ENCODE measurements at places on chromosomes 12 and 14.
A peak's percentile ranks its signal among the peaks of the same experiment; 100 is the strongest.

- DNase-seq, result no peak
These were observed 90.4 kb upstream of the ATF7IP start for GRCh38 chr12:14275111-14275510.

- no peak for DNase-seq
These were observed 25.9 kb upstream of the MAPKAPK5 start for GRCh38 chr12:111816065-111816615.

DNA sequence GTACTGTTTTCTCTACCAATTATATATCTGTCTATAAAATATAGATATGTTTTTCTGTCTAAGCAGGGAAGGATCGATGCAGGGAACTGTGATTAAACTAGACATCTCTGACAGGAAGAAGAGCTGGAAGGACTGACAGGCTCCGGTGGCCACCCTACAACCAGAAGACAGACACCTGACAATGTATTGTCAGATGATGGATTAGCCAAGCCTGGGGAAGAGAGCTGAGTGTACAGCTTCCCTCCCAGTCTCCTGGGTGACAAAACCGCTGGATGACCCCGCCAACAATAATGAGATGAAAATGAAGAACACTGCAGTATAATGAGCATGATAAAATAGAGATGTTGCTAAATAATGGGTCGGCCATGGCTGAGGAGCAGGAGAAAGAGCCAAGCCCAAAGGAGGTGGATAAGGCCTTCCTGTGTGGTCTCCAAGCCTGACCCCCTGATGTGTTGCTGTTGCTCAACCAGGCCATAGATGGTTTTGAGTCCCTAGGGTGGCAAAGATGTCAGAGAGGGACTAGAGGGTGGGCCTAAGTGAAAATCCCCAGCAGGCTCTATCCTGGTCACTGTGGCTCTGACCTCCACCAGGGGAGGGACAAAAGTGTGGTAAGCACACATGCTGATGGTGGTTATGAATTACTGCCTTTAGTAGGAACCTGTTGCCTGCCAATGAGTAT lies 28.2 kb downstream of the DHRS2 start:
- no peak for DNase-seq

GRCh38 chr14:61547186-61548069 lies 147.9 kb upstream of the HIF1A start:
- DNase-seq, result peak; percentile 80

DNA sequence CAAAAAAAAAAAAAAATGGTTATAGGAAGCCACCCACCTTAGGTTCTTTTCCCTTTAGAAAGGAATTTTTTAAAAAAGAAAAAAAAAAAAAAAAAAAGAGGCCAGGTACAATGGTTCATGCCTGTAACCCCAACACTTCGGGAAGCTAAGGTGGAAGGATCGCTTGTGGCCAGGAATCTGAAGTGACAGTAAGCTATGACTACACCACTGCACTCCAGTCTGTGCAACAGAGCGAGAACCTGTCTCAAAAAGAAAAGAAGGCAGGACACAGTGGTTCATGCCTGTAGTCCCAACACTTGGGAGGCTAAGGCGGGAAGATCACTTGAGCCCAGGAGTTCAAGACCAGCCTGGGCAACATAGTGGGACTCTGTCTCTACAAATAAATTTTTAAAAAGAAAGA lies 36.0 kb downstream of the SPTLC2 start:
- no peak for DNase-seq

- no peak for DNase-seq
These were observed 304.2 kb downstream of the AKAP6 start for GRCh38 chr14:32633224-32633859.

DNA sequence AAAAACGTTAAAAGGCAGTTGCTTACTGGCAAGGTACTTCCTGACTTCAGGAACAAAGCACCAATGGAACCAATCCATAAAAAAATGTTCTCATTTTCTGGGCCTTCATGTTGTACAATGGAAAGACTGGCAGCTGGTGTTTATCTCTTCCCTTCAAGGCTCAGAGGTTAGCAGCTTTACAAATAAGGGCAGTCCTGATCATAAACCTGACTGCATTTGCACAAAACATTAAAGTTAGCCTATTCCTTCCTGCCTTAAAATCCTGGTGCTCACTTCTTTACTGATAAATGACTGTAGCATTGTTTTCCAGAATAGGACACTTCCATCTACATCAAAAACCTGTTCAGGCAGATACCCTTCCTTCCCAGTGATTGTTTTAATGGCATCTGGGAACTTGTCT lies 19.2 kb downstream of the IL26 start:
- no peak for DNase-seq

- no peak for DNase-seq
These were observed 100.0 kb downstream of the PPP2R5C start for GRCh38 chr14:101861464-101861863.

DNA sequence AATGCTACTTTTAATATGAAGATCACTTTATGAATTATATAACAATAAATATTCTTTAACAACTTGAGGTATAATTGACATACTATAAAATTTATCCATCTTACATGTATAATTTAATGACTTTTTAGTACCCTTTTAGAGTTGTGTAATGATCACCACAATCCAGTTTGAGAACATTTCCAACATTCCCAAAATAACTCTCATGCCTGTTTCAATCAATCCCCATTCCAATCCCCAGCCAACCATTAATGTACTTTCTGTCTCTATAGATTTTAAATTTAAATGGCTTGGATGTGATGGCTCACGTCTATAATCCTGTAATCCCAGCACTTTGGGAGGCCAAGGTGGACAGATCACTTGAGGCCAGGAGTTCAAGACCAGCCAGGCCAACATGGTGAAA lies 23.5 kb upstream of the FRMD6 start:
- DNase-seq, result no peak

DNA sequence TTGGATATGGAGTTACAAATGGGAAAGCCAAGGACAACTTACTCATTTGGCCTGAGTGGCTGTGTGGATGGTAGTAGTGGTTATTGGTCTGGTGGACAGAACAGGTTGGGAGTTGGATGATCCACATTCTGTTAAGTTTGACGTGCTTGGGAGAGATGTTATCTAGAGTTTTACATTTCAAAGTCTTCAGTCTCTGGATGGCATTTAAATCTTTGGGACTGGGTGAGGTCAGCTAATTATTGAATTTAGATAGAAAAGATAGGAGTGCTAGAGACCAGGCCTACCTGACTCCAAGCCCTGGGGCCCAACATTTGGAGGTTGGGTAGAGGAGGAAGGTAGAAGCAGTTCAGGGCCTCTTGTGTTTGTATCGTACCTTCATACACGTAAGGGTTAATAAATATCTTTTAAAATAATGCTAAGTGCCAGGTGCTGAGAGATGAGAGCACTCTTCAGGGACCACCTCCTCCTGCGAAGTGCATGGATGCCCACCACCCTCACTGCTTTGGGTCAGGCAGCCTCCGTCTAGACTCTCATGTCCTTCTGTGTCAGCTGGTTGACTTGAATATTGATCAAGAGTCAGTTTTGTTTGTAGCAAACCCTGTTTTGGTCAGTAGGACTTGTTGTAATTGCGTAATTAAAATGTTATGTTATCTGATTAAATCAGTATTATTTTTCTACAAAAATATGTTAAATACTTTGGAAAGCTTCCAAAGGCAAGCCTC lies 460.4 kb upstream of the RGS6 start:
- DNase-seq, result no peak

GRCh38 chr12:80846952-80847351 lies 90.8 kb downstream of the LIN7A start:
- no peak for DNase-seq

DNA sequence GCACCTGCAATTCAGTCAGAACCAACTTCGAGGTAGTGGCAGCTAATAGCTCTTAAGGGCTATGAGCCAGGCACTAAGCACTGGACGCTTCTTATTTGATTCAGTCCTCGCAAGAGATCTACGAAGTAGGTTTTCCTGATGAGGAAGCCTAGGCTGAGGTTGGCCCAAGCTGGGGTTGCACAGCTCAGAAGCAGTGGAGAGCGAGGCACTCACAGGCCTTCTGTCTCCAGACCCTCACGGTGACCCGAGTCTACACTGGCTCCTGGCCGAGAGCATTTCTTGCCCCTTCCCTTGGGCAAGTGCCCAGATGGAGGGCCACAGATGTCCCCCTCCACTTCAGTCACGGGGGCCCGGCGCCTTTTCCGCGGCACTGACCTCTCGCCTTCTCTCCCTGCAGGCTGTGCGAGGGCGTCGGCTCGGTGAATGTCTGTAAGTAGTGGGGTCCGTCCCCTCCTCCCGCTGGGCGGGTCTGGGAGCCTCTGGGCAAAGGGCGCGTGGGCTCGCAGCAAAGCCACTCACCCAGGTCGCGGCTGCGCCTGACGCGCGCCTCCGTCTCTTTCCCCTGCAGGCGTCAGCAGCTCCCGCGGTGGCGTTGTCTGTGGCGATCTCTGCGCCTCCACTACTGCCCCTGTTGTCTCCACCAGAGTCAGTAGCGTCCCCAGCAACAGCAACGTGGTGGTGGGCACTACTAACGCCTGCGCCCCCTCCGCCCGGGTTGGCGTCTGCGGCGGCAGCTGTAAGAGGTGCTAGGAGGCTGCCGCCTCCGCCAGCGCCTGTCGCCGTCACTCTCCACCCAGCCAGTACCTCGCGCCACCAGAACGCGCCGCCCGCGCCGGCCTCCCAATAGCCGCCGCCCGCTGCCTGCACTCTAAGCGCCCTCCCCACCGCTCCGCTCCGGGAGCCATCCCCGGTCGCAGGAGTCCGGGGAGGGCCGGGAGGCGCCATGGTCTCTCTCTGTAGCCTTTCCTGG lies 13.1 kb downstream of the KRT83 start:
- no peak for DNase-seq

GRCh38 chr14:105029402-105029801 lies 8.5 kb upstream of the CDCA4 start:
- no peak for DNase-seq

DNA sequence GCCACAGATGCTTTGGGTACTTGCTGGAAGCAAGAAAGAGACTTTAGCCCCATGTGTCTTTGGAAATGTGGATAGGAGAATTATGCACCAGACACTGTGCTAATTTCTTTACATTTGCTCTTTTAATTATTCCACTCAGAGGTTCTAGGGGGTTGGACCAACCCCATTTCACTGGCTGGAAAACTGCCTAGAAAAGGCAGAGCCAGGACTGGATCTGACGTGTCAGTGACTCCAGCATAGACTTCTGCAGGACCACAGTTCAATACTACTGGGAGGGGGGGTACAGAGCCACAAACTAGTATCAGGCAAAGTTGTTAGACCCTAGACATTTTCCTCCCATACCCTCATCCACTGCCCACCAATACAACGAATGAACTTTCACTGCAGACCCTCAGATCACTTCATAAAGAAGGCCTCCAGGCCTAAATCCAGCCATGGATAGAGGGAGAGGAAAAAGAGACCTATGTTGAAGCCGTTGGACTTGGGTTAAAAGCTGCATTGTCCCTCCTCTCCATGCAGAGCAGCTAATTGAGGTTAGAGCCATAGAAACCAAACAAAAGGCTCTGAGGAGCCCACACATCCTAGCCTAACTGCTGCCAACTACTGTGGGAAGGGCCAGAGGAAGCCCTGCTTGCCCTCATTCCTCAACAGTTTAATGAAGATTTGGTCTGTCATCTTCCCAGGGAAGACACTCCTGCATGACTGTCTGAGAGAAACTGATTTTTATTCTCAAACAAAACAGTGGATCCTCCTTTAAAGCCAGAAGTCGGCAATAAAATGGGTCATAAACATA lies 68.7 kb downstream of the STON2 start:
- DNase-seq, result no peak

DNA sequence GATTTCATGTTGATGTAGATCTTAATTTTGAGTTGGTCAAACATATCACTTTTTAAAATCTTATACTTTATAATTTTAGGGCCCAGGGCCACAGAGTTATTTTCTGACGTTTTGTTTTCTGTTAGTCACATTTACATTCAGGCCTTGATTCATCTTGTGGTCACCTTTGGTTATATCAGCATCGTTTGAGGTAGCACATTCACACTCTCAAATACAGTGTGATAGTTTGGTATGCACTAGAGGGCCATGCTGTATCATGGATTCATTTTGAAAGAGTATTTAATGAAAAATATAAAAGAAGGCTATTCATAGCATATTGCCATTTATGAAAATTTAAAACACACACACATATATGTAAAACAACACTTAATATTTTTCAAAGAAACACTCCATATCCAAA lies 274.6 kb downstream of the RAD51B start:
- DNase-seq, result no peak

GRCh38 chr14:102610968-102611811 lies 18.7 kb downstream of the RCOR1 start:
- no peak for DNase-seq

GRCh38 chr14:45810152-45810872 lies 557.3 kb upstream of the MIS18BP1 start:
- DNase-seq, result no peak

- no peak for DNase-seq
These were observed 7.5 kb downstream of the CCDC88C start for GRCh38 chr14:91409928-91410718.

DNA sequence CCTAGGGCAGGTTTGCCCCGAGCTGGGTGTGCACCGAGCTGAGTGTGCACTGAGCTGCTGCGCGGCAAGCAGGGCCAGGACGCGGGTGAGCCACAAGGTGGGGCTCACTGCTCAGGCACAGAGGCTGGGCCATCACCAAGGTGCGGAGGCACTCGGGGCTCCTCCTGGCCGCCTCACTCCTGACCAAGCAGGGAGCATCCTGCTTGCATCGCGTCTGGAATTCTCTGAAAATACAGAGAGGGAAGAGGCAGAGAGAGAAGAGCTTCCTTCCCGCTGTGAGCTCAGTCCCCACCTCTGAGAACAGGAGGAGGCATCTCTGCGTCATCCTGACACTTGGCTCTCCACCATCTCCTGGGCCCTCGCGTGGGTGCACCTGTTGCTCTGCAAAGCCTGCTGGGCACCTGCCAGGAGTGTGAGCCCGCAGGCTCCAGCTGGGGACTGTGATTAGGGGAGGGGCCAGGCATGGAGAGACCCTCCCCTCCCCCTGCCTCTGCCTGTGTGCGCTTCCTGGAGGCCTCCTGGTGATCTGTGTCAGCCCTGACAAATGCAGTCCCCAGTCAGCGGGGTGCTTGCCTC lies 116.3 kb downstream of the GLT1D1 start:
- no peak for DNase-seq

- no peak for DNase-seq
These were observed 88.8 kb downstream of the CHGA start for GRCh38 chr14:93011650-93012325.

DNA sequence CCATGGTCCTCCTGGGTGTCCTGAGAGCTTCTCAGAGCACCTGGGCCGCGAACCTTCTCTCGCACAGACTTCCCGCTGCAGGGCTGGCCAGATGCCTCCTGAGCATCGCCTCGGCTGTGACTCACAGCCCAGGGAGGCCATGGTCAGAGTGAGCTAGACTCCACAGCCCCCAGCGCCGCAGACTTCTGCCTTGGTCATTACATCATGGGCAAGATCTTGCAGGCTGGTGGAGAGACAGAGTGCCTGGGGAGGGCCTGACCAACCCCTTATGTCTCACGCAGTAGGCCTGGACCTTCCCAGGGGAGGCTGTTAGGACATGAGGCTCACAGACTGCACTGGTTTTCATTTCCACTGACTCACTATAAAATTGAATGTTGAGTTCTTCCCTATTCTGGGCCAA lies 41.8 kb downstream of the SMOC1 start:
- DNase-seq, result no peak

GRCh38 chr12:19223695-19224094 lies 94.2 kb downstream of the PLEKHA5 start:
- DNase-seq, result no peak

- no peak for DNase-seq
These were observed 8.7 kb downstream of the LRP1-AS start for GRCh38 chr12:57138526-57139272.

Measured in epithelial cell of prostate (primary cell).